A549 treated with GW870086 at 1 μM for 4 hours (cell line): ENCODE measurements at places on chromosomes 6 and 20. TPM values are rescaled to one million over a fixed set of nuclear protein-coding genes. Genes with fewer than 3 reads are reported as not detected.

C6orf141 gene
- total RNA-seq: 10.2 to 11.5 TPM (median 11.1 TPM) in 5 replicates

BRPF3 gene
- 8.4 to 10.5 TPM (median 9.6 TPM) in 5 replicates for total RNA-seq

CLPSL1 gene
- total RNA-seq: not detected in 5 replicates

ENPP1 gene
- 0.87 to 1.6 TPM (median 1.3 TPM) in 5 replicates for total RNA-seq
